Tongue (tissue), 3 donors: ENCODE measurements at places on chromosomes 16 and 17. TPM values are rescaled to one million over a fixed set of nuclear protein-coding genes. Genes with fewer than 3 reads are reported as not detected.

The KRTAP1-5 gene
- not detected for total RNA-seq

DNA sequence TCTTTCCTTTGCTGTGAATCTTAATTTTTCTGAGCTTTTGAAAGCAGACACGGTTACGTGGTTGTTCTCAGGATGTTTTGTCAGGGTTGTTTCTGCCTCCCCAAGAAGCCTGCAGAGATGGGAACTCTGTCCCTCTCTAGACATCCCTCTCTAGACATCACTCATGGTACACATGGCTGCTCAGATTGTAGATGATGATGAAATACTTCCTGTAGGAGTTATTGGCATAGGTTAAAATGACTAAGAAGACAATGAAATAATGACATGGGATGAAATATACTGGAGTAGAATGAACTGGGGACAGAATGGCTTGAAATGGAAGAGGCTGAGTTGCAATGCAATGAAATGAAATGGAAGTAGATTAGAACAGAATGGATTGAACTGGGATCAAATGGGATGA is 253.4 kb downstream of the SHISA9 start:
- DNase-seq = no peak

DNA sequence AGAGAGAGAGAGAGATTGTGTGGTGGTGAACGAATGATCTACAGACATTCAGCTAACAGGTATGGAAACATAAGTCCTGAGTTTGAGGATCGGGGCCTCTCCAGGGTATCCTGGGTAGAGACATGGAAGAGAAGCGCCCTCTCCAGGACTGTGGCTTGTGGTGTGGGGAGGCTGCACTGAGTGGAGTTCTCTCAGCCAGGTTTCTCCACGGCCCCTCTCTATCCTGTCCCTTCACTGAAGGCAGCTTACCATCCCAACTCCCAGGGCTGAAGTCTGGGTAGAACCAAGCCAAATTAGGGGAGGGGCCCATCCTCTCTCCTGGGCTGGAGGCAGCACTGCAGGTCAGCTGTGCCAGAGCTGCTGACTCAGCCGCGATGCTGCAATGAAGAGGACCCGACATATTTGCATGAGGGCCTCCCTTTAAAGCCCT is 6.2 kb downstream of the C1QL1 start:
- no peak for DNase-seq

DNA sequence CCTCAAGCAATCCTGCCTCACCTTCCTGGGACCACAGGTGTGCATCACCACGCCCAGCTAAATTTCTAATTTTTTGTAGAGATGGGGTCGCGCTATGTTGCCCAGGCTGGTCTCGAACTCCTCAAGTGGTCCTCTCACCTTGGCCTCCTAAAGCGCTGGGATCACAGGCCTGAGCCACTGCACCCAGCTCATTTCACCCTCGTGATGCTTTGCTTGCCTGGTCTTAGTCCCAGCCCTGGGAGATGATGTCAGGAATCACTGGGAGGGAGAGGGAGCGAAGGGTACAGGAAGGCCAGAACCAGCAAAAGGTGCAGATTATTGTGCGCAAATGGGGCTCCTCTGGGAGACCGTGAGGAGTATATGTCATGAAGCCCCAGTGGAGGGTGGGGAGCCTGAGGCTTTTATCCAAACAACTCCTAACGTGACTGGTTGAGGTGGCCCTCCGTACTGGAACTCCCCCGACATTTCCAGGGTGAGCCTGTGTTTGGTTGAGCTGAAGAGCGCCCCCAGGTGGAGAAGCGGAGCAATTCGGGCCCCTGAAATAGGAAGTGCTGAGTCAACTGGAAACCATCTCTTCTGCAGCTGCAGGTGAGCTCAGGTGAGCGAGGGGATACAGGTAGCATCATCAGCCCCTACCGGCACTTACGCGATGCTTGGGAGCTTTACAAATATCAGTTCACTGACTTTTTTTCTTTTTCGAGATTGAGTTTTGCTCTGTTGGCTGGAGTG is 41.2 kb upstream of the HAPSTR1 start:
- DNase-seq = no peak

- no peak for DNase-seq
These were observed 26.3 kb upstream of the SLC38A8 start for GRCh38 chr16:84068783-84069462.
